ENCODE measurements at places on chromosomes 4 and X.

DNA sequence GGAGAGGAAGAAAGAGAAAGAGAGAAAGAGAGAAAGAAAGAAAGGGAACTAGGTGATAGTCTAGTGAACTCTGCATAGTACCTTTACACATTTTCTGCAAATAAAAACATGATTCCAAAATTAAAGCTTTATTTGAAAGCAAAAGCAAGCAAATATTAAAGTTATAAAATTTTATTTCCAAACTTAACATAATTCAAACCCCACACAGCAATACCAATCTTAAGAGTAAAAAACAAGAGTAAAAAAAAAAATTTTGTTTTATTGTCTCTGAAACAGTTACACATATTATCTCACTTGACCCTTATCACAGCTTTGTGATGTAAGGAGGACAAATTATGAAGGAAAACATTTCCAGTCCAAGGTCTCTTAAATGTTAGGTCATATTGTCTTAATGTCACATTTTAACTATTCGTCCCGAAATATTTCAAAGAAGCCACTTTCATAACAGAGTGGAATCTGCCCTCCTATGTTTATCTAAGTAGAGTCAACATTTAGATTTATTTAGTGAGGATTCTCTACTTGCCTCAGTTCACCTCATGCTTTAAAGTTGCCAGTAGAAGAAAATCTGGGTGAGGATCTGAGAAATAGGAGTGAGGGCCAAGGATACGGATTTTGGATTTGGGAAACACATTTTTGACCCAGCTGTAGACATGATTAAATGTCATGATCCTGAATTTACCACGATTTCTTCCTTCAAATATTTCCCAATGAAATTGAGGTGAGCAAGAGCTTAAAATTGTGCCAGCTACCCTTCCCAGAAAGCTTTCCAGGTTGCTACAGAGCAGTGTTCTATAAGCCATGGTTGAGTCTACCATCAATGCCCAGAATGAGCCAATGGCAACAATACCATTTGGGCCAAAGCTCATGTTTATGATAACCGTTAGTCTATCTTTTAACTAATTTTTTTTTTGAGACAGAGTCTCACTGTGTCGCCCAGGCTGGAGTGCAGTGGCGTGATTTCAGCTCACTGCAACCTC is 7.5 kb upstream of the FGA start:
- no peak for DNase-seq

DNA sequence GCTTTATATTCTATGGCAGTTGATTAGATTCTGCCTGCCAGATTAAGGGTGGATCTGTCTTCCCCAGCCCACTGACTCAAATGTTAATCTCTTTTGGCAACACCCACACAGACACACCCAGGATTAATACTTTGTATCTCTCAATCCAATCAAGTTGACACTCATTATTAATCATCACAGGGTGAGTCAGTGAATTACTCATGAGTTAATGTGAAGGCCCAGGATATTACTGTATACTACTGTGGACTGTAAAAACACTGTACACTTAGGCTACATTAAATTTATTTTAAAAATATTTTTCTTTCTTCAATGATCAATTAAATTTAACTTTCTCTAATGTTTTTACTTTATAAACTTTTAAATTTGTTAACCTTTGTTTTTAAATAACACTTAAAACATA is 87.7 kb downstream of the NAP1L3 start:
- DNase-seq, result no peak

- no peak for DNase-seq
Measured at GRCh38 chrX:109398833-109399232, 83.1 kb downstream of the GUCY2F start.

DNA sequence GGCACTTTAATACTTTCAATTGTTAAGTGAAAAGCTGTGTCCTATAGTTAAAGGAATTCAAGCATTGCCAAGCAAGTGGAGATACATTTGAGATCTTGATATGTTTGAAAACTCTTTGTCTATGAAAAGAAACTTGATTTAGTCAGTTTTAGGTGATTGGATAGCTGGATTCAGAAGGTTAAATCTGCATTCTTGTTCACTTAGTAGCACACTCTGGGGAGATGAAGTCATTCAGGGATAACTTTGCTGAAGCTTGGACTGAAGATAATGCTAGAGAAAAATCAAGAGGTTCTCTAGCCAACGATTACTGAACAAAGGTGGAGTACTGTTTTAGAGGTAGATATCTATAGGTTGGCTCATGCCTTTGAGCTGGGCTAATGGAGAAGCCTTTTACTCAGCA is 90.6 kb downstream of the DCAF8L2 start:
- no peak for DNase-seq

GRCh38 chrX:71872542-71873458 is 37.8 kb upstream of the NHSL2 start:
- DNase-seq, result no peak

DNA sequence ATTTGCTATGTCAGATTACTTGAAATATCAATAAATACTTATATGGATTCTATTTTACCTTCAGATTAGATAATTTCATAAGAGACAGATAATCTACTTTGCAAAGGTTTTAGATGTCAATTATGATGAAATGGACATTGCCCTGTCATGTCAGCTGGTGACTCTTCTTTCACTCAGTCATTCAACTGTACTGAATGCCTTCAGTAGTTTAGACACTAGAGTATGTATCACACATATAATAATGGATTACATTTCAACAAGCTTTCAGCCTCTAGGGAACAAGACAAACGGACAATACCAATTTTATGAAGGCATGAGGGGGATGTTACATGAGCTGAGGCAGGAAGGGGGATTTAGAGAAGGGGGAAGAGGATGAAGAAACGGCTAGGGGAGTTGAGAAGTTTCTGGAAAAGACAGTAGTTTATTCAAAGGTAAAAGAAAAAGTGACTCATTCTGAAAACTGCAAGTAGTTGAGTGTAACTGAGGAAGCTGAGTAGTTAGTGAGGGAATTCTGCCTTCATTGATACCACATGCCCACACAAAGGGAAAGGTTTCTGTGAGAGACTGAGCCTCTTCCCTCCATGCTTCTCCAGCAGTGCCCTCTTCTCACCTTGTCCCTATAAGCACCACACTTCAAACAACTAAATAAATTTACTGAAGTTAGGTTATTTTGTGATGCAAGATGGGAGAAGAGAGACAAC is 25.7 kb downstream of the SLC9B2 start:
- no peak for DNase-seq

GRCh38 chrX:51456246-51456645 is 40.1 kb downstream of the NUDT11 start:
- no peak for DNase-seq
